ENCODE measurements at places on chromosomes 6 and 20.

- DNase-seq: no peak
Observed at GRCh38 chr6:11445146-11445545, 92.4 kb upstream of the TMEM170B start.

- DNase-seq: no peak
Observed at GRCh38 chr6:147617366-147617765, 108.9 kb downstream of the SAMD5 start.

DNA sequence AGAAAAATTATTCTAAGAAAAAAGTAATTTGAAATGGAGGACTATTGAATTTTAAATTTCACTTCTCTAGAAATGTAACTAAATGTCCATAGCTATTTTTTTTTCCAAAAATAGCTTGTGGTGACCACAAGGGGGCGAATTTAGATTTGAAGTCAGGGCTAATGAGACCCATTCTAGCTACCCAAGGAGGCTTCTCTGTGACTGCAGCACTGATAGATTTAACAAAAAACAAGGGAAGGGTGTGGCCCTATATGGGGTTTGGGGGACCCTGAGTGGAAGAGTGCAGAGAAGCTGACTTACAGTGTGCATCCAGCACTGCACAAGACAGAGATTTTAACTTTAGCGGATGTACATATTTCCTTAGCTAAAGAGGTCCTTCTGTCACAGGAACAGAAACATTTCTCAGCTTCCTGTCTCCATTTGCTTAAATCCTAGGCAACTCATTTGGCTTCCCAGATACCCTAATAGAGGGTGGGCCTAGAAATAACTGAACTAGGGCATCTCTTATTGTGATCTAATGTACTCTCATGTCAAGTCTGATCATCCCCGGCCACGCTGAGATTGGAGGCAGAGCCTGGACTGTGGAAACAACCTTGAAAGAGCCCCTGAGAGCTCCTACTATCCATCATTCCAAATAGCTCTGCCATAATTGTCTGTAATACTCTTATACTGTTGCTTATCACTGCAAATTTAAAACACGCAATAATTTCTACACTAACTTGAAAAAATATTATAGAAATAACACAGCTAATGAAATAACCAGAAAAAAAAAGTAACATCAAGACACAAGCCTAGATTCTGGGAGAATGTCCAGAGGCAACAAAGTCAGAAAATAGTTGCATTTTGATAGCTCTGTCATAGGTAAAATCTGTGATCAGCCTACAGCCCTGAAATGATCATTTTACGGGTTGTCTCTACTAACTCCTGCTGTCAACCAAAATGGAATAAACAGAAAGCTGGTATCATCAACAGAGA, 93.6 kb downstream of the SNAP91 start:
- DNase-seq: no peak

DNA sequence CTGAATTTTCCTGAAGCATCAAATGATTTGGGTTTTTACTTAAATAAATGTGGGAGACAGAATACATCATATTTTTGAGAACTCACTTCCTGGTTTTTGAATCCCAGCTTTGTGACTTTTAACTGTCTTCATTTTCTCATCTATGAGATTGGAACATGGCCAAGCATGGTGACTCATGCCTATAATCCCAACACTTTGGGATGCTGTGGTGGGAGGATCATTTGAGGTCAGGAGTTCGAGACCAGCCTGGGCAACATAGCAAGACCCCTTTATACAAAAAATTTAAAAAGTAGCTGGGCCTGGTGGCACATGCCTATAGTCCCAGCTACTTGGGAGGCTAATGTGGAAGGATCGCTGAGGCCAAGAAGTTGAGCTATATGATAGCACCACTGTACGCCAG, 122.3 kb downstream of the QKI start:
- DNase-seq: no peak

GRCh38 chr20:38181207-38181801, 16.2 kb upstream of the TGM2 start:
- DNase-seq: no peak

- no peak for DNase-seq
Observed at GRCh38 chr20:32285621-32286371, 8.3 kb downstream of the KIF3B start.

DNA sequence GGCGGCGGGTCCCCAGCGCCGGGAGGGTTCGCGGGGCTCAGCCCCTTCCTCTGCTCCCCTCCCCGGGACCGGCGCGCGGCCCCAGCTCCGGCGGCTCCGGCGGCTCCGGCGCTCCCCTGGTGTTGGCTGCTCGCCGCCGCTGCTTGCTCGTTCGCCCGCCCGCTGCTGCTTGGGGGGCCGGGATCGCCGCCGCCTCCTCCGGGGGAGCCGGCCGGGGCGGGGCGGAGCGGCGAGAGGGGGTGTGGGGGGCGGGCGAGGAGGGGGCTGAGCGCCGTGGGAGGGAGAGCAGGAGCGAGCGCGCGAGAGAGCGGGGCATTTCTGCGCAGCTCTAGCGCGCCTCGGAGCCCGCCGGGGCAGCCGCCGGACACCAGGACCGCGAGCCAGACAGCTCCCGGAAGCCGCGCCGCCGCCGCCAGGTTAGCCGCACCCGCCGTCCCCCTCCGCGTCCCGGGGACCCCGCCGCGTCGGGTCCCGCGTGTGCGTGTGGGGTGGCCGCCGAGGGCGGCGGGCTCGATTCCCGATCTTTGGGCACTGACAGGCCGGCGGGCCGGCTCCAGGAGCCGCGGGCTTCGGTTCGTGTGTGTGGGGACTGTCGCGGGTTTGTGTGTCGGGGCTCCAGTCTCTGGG, 62.0 kb upstream of the EPB41L1 start:
- no peak for DNase-seq

DNA sequence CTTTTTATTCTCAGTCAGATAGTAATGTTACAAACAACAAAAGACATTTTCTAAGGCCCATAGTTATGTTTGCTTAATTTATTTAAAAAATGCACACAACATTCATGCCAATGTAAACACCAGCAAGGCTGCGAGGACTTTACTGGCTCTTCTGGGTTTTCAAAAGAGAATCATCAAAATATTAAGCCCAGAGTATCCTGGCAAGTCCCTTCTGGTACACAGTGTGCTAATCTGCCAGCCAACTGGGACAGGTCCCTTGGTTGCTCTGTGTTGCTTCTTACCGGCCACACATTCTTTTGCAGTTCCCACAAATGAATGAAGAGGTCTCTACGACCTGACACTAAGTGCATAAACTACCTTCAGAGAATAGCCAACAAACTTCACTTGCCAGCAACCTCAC, 42.6 kb upstream of the SPDEF start:
- no peak for DNase-seq

DNA sequence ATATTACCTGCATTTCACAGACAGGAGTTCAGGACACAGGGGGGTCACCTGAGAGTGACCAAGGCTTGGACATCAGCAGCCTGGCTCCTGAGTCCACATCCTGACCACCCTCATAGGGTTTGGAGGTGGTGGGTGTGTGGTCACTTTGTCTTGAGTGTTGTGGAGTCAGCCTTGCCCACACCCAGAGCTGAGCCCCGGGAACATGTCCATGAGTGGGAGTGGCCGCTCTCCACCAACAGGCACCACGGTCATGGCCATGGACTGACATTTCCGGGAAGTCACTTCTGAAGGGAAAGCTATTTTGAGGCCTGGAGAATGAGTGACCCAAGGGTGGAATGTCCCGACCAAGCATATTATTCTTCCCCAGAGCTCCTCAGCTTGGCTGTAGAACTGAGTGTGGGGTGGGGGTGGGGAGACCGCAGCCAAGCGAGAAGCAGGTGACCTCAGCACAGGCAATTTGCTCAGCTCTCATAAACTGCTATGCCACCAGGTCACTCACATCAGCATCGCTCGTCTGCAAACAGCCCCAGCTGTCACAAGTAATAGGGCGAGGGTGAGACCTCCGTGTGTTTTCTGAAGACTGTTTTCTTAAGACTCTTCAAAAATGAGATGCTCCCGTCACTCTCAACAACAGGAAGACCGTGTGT, 348.6 kb upstream of the CDH4 start:
- DNase-seq: no peak

- no peak for DNase-seq
Observed at GRCh38 chr20:4476903-4477500, 244.7 kb upstream of the PRND start.
